ENCODE measurements at places on chromosomes 2 and 18.

- no peak for DNase-seq
These were observed 165.6 kb upstream of the NCKAP5 start for GRCh38 chr2:133733901-133734255.

DNA sequence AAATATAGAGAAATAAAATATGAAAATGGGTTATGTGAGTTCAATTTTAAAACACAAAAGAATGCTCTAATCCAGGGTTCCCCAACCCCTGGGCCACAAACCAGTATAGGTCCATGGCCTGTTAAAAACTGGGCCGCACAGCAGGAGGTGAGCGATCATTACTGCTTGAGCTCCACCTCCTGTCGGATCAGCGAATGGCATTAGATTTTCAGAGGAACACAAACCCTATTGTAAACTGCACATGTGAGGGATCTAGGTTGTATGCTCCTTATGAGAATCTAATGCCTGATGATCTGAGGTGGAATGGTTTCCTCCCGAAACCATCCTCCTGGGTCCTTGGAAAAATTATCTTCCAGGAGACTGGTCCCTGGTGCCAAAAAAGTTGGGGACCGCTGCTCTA is 34.7 kb downstream of the TTR start:
- no peak for DNase-seq

DNA sequence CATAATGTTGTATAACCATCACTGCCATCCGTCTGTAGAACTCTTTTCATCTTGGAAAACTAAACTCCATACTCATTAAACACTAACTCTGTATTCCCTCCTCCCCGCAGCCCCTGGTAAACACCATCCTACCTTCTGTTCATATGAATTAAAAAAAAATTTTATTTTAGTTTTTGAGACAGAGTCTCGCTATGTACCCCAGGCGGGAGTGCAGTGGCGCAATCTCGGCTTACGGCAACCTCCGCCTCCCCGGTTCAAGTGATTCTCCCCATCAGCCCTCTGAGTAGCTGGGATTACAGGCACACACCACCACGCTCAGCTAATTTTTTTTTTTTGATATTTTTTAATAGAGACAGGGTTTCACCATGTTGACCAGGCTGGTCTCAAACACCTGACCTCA is 52.9 kb downstream of the RRM2 start:
- no peak for DNase-seq

DNA sequence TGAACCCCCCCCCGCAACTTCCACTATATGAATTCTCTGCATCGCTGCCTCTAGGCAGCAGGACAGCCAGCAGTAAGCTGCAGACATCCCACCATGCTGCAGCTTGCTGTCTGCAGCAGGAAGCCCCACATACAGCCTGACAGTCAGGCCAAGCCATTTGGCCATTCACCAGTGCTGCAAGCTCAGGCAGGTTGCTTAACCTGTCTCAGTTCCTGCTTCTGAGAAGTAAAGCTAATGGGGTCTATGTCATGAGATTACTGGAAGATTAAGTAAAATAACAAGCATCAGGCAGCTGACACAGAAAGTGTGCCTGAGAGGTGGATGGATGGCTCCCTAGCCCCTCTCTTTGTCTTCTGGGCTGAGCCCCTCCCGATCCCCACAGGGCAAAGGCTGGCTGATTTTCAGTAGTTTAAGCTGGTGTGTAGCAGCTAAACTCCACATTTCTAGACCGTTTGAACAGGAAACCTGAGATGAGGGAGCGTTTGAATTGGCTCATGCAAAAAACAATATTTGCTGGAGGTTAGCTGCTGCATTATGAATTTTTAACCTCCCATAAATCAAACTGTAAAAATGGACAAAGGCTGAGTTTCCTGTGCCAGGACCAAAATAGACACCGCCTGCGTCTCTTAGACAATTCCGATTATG is 193.8 kb upstream of the ARL4C start:
- DNase-seq, result no peak

- DNase-seq, result no peak
These were observed 401.6 kb downstream of the SLC4A3 start for GRCh38 chr2:220029013-220029412.

DNA sequence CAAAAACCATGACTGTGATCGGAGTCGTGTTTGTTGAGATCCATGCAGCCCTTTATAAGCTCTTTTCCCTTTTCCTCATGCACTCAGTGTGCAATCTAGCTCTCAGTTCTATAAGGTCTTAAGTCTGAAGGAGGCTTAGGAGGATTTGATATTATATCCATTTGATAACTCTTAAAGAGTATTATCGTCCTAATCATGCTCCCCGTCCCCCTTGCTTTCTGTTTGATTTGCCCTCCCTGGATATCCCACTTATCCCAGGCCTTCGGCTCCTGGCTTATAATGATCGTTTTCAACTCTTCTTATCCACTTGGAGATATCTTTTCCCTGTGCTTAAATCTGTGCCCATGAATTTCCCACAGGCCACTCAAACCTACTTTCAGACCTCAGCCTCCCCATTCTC is 1917.7 kb upstream of the PIK3C3 start:
- DNase-seq, result no peak

DNA sequence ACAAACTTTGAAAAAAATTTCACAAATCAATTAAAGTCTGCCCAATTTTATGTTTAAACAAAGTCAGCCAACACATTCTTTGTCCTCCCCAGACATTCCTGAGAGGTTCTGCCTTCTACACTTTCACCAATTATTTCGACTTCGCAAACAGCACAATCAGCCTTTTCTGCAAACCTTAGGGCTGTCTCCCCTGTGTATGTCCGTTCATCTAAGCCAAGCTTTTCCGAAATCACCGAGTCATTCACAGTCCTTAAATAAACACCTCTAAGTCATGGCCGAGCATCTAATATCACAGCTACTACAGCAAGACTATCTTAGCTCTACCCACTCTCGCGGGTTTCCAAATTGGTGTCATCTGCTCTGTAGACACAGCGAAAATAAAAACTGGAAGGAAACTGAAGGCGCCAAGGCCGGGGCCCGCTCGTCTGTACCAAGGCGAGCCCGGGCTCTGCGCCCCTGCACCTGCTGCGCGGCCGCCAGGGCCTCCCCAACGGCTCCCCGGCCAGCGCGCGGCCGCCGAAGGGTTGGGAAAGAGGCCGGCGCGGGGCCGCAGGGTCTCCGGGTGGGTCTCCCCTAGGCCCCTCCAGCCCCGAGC is 730 bp downstream of the ODC1 start:
- DNase-seq, result peak; percentile 53

DNA sequence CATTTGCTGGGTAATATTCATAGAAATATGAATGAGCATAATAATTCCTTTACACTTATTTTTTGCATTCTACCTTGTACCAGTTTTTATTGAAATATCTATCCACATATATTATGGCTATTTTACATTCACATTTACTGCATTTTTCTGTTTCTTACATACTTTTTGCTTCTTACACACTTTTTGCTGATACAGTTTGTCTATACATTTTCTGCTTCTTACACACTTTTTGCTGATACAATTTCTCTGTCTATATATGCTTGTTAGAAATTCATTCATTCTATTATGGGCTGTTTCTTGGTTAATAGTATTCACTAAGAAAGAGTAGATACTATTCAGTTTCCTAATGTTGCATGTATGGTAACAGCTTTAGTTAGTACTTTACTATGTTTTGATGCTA is 16.9 kb upstream of the STAMBP start:
- DNase-seq, result no peak

GRCh38 chr18:76839086-76839794 is 16.9 kb downstream of the ZNF236 start:
- no peak for DNase-seq

GRCh38 chr2:217588266-217588665 is 414.5 kb downstream of the TNS1 start:
- DNase-seq, result no peak

- DNase-seq, result no peak
These were observed 24.9 kb upstream of the RAB10 start for GRCh38 chr2:26008851-26009566.

- DNase-seq, result no peak
These were observed 273.5 kb upstream of the ATP5MC3 start for GRCh38 chr2:175454953-175455389.

DNA sequence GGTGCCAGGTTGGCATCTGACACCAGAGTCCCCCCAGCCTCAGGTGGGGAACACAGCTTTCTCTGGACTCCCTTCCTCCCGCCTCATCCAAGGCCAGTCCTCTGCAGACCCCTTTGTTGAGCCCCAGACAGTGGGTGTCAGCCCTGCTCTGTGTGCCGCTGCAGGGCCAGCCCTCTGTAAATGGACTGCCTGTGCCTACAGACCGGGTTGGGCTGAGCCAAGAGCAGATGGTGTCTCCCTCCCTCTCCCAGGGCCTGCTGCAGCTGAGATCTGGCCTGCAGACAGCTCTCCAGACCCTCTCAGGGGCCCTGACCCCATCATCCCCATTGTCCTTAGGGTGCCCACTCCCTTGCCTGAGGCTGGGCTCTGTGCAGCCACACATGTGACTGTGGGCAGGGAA is 160.8 kb downstream of the KLHL29 start:
- DNase-seq, result no peak

DNA sequence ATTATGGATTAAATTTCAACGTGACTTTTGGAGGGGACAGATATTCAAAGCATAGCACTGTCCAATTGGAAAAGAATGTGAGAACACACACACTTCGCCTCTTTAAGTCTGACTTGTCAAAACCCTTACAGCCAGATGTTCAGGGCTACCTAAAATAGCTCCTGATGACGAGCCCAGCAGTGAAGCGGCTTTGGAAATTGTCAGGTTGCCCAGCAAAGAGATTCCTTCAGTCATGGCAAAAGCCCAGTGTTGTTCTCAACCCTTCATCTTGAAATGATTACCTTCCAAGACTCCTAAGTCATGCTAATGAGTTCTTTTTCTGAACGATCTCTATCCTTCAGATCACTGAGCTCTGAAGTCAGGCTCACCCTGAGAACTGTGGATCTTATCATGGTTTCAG is 436.6 kb downstream of the LRATD1 start:
- DNase-seq, result no peak

GRCh38 chr2:215149486-215149885 is 11.1 kb upstream of the ABCA12 start:
- DNase-seq, result no peak

DNA sequence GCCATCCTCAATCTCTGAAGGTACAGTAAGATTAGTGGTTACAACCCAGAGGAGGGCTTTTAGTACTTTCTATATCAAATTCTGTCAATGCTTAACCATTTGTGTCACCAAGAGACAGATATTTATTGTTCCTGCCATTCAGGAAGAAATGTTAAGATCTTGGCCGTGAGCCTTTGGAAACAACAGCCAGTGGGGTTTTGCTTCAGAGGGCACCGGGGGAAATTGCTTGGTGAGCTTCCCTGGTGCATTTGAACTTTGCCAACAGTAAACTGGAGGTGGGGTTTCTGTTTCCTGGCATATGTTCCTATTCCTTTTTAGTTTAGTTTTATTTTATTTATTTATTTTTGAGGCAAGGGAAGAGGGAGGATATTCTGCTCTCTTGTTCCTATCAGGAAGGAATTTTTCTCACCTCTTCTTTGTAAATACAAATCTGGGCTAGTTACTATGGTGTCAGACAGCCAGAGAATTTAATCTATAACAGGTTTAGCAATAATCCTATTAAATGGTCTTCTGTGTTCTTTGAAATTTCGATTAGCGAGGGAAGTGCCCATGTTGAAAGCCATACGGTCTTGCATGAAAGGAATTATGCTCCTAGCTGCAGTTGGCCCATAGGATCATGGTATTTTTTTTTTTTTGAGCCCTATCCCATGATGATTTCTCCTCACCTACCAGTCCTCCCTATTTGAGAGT is 95.7 kb downstream of the MAIP1 start:
- DNase-seq, result no peak

DNA sequence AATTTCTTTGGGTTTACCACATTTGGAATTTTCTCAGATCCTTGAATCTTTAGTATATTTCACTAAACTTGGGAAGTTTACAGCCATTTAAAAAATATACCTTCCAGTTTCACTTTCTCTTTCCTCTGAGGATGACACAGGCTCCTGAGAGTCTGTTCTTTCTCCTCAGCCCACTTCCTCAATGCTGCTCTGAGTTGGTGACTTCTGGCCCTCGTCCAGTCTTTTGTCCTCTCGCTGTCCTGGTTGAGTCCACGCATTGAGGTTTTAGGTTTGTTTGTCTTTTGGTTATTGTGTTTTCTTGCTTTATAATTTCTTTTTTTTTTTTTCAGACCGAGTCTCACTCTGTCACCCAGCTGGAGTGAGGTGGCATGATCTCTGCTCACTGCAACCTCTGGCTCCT is 40.7 kb upstream of the GALR1 start:
- peak; percentile 58 for DNase-seq

DNA sequence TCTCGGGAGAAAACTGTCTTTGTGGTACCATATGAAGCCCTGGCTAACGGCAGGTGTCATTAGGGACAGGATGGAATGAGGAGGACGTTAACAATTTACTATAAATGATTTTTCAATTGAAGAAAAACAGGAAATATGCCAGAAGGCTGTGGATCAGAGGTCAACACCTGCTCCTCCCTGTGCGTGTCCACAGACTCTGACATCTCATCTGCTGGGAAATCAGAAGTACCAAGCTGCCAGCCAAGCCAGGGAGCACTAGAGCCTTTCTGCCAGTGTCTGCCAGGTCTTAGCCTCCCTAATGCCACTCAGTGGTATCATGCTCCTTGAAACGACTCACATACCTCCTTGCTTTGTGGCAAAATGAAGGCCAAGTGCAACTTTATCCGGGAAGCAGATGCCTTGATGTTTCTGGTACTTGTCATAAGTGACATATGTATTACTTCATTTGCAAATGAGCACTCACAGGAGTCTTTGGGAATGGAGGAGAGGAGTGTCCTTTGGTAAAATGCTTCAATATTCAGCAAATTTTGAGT is 541.1 kb downstream of the SATB2 start:
- DNase-seq, result no peak

GRCh38 chr2:169968743-169969142 is 141.5 kb downstream of the UBR3 start:
- no peak for DNase-seq

DNA sequence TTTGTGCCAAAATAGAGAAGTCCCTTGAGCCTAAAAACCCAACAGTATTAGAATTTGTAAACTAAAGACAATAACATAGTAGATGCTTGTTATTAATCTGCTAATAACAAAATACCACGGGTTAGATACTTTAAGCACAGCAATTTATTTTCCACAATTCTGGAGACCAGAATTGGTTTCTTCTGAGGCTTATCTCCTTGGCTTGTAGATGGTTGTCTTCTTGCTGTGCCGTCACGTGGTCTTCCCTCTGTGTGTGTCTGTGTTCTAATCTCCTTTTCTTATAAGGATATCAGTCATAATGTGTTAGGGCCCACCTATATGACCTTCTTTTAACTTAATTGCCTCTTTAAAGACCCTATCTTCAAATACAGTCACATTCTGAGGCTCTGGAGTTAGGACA is 260.1 kb downstream of the CYRIA start:
- DNase-seq, result no peak

DNA sequence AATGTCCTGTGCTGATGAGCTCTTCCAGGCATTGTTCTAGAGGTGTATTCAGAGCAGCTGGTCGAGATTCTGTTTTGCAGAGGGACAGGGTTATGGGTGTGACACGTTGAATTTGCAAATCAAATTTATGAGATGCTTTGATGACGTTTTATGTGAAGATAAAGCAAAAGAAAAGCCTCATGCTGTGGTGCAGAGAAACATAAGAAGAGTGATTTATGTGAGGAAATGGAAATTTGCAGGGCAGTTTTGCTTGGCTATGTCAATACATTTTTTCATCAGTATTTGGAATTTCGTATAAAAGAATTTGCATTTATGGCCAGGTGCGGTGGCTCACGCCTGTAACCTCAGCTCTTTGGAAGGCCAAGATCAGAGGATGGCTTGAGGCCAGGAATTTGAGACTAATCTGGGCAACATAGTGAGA is 36.4 kb downstream of the TSN start:
- DNase-seq, result no peak
